ENCODE measurements at places on chromosomes 3 and 15.

- DNase-seq: peak; percentile 65
Measured at GRCh38 chr3:39124876-39125840, 17.7 kb downstream of the TTC21A start.

- DNase-seq: peak; percentile 34
Measured at GRCh38 chr3:187983484-187984124, 170.4 kb upstream of the LPP start.

GRCh38 chr3:16205156-16205870 is 30.8 kb downstream of the GALNT15 start:
- DNase-seq: peak; percentile 79

DNA sequence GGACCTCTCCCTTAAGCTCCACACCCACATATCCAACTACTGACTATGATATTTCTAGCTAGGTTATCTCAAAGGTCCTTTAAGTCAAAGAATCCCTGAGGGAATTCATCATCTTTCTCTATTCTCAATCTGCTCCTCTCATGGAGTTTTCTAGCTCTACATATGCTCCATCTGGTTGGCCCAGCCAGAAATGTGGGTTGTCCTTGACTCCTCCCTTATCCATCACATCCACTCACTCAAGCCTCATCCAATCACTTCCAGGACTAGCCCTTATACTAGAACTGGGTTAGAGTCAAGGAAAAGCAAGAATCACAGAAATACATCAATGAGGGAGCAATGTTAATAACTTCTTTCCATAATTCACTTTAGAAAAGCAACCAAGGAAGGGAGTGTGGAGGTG is 45.4 kb downstream of the ZNF106 start:
- DNase-seq: no peak

DNA sequence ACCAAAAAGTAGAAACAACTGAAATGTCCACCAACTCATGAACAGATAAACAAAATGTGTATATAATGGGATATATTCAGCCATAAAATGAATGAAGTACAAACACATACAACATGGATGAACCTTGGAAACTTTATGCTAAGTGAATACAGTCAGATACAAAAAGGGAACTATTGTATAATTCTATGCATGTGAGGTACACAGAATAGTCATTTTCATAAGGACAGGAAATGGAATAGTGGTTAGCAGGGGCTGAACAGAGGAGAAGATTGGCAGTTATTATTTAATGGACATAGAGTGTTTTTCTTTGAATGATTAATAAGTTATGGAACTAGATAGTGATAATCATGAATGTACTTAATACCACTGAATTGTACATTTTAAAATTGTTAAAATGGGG is 20.0 kb upstream of the TRANK1 start:
- no peak for DNase-seq

DNA sequence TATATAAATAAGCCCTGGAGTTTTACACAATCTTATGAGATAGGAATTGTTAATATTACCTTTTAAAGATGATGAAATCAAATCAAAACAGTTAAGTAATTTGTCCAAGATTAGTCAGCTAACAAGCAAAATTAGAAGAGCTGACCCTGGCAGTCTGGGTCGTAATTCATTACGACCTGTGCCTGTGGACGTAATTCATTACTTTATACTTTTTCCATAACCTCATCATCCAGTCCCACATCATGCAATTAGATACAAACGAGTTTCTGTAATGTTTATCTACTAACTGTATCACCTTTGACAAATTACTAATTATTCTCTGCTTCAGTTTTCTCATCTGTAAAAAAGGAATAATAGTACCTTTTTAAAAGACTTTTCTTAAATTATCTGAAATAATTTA is 665.9 kb downstream of the ZBBX start:
- DNase-seq: no peak

DNA sequence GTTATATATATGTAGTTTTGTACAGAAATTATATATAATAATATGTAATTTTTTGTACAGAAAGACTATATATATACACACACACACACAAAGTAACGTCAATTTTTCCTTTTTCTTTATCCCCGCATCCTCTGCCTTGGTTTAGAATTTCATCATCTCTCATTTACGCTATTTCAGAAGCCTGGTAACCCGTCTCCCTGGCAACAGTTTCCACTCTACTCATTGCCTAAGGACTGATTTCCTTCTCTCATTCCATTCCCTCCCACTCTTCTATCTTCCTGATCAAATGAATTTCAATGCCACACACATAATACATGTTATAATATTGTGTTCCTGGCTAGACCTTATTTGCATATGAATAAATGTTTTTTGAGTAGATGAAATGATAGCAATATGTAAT is 47.8 kb upstream of the NDN start:
- DNase-seq: no peak

DNA sequence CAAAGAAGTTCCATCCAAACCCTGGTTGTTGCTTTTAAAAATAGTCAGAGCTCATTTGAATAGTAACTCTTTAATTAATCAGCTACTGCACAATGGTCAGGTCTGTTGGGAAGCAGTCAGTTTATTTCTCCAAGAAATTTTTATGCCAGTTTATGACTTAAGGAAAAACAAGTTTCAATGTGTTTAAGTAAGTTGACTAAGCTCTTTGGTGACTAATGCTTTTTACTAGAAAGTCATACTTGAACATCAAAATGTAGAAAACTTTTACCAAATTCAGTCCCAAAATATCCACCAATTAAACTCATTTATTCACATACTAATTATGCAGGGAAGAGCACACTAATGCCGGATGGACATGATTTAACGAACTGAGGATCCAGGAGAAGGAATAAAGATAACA is 22.1 kb downstream of the PRICKLE2 start:
- peak; percentile 77 for DNase-seq

All from EH (cell line).